ENCODE measurements at places on chromosomes 6 and 20.

GRCh38 chr6:73389854-73390253 lies 4.8 kb upstream of the DDX43 start:
- no peak for DNase-seq

- DNase-seq, result no peak
Measured at GRCh38 chr6:156060013-156060412, 604.4 kb upstream of the NOX3 start.

GRCh38 chr6:165618241-165618640 lies 44.8 kb downstream of the PDE10A start:
- DNase-seq, result no peak

DNA sequence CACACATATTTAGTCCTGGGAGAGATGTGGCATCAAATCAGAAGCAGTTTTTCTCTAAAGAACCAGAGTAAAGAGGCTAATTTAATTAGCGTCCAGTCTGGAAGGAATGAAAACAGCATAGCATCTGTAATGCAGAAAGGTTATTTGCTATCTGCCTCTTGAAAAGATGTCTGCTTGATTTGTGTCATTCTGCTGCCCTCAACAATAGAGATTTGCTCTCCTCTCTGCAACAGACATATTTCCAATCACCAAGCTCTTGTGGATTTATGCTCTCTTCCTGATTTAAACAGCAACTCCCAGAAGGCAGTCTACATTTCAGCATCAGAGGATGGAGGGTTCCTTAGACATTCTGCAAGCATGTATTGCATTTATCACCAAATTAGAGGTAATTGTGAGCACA lies 53.5 kb upstream of the AKAP12 start:
- no peak for DNase-seq

- DNase-seq, result no peak
Measured at GRCh38 chr6:42509256-42509655, 54.6 kb upstream of the UBR2 start.

- DNase-seq, result no peak
Measured at GRCh38 chr20:52172392-52173047, 19.1 kb downstream of the ZFP64 start.

GRCh38 chr20:32607727-32608663 lies 22.9 kb upstream of the NOL4L start:
- DNase-seq, result no peak

- no peak for DNase-seq
Measured at GRCh38 chr20:46999801-47000465, 105.3 kb downstream of the EYA2 start.

- no peak for DNase-seq
Measured at GRCh38 chr20:43463527-43464218, 6.0 kb downstream of the SRSF6 start.

DNA sequence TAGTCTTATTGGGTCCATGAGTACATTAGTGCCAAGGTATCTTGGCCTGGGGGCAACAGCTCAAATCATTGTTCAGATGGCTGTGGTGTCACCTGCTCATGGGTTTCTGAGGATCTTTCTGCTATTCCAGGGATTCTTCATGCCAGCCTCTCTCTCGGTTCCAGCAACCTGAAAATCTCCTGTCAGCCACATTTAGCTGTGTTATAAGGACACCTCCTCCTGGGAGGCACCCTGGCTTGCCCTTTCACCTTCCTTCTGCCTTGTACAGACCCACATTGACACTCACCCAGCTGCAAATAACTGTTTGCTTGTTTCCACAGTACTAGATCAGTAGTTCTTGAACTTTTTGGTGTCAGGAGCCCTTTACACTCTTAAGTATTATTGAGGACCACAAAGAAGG lies 159.9 kb downstream of the GRM4 start:
- no peak for DNase-seq

- no peak for DNase-seq
Measured at GRCh38 chr20:57576617-57577550, 16.0 kb downstream of the PCK1 start.

- DNase-seq, result no peak
Measured at GRCh38 chr6:100472674-100473073, 8.0 kb upstream of the SIM1 start.

GRCh38 chr6:138184230-138184629 lies 22.5 kb downstream of the ARFGEF3 start:
- no peak for DNase-seq

DNA sequence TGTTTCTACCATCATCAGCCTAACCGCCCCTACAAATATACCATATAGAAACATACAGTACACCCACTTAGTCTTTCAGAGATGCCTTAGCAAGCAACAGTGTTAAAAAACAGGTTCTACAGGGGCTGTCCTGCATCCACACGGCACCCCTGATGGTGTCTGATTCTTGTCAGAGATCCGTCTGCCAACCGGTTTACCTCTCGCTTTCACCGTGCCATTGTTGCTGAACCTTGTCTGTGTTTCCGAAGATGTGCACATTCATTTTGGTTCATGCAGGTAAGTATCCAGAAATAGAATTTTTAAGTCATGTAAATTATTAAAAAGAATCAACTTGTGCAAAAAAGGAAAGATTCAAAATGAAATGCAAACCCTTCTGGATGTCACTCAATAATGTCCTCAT lies 52.9 kb downstream of the EPHA7 start:
- no peak for DNase-seq

DNA sequence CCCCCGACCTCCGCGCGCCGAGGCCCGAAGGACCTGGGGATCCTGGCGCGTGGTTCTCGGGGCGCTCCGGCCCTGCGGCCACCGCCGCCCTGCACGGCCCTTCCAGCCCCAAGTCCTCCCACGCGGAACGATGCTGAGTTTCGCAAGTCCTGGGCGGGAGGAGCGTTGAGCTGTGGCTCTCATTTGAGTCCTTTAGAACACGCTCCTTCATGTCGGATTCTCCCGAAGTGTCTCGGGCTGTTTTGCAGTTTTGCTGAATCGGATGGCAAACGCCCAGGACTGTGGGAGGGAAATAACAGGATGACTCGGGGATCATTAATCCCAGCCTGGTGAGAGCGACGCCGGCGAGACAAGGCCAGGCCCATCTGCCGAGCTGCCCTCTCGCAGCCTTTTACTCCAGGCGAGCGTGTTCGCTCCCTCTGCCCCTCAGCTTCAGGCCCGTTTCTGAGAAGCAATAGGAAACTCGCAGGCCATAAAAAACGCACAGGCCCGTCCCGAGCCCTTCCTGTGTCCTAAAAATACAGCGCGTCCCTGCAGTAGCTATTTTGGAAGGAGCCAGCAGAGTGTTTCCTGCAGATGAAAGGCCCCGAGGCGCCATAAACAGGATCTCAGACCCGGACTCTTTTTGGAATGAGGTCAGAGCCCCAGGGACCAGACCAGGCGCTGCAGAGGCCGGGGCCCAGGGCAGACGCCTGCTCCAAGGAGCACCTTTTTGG lies 153.5 kb downstream of the DLL1 start:
- no peak for DNase-seq

- no peak for DNase-seq
Measured at GRCh38 chr6:12608016-12608860, 108.3 kb upstream of the PHACTR1 start.

DNA sequence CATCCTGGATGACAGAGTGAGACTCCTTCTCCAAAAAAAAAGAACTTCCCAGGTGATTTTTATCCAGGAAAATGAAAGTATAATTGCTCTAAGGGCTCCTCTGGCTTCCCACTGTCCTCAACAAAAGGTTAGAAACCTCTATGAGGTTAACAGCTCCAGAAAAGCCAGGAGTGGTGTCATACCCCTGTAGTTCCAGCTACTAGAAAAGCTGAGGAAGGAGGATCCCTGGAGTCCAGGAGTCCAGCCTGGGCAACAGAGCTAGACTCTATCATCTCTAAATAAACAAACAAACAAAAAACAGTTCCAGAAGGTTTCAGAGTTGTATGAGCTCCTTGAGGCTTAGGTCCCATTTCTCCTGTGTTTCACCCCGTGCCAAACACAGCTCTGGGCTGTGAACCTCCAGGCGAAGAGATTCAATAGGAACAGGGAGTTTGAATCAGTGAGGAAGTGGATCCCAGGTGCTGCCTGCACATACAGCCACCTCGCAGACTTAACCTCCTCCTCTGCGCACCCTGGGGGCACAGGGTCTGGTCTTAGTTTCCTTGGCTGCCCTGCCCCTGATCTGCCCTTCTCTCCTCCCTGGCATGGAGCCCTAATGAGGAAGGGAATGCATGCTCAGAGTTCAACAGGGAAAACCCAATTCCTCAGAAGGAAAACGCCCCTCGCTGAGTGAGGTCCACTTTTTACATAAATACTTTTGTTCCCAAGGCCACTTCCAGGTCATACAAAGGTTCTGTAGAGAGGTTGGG lies 31.0 kb downstream of the ZC3H12D start:
- no peak for DNase-seq

GRCh38 chr20:62171245-62171644 lies 11.6 kb upstream of the MTG2 start:
- DNase-seq, result no peak

- no peak for DNase-seq
Measured at GRCh38 chr20:32440758-32441078, 82.6 kb downstream of the ASXL1 start.

GRCh38 chr6:2876210-2877056 lies 26.7 kb downstream of the SERPINB9 start:
- no peak for DNase-seq

- no peak for DNase-seq
Measured at GRCh38 chr20:47988676-47989075, 203.4 kb upstream of the SULF2 start.

DNA sequence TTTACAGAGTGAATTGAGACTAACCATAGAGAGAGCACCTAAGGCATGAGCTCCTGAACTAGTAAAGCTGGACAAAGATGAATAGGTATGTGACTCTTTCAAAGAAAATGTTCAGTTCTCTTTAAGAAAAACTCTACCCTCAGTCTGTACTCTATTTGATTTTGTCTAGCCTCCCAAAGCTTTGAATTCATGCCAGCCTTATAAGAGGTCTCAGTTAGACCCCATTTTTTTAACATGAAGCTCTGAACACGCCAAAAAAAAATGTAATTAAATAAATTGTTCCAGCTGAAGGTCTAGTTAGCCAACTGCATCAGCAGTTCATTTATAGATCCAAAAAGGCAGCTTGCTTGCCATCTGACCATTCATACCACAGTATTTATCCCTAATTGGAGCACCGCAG lies 71.6 kb downstream of the COL9A1 start:
- DNase-seq, result no peak

GRCh38 chr20:38766071-38766470 lies 17.8 kb downstream of the ACTR5 start:
- no peak for DNase-seq

GRCh38 chr20:45094864-45095574 lies 5.9 kb downstream of the KCNS1 start:
- no peak for DNase-seq

DNA sequence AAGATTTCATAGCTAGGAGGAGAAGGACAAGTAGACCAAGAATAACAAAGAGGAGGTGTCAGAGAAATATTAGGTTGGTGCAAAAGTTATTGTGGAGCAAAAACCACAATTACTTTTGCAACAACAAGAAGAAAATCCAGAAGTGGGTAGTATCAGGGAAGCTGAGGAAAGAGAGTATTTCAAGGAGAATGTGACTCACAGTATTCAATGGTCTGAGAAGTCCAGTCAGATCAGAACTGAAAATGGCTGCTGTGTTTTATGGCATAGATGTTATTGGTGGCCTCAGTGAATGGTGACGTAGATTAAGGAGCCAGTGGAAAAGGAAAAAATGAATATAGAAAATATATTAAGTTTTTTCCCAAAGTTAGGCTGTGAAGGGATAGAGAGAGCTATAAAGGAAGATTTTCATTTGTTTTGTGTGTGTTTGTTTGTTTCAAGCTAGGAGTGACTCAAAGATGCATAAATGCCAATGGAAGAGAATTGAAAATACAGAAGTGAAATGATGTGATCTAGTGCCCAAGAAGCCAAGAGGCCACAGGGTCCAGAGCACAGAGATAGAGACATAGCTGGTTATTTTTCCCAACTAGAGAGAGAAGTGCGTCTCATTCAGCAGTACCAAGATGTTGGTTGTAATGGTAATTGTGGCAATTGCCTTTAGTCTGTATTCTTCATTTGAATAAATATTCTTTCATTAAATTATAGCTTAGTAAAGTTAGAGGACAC lies 112.8 kb downstream of the ADTRP start:
- DNase-seq, result no peak

DNA sequence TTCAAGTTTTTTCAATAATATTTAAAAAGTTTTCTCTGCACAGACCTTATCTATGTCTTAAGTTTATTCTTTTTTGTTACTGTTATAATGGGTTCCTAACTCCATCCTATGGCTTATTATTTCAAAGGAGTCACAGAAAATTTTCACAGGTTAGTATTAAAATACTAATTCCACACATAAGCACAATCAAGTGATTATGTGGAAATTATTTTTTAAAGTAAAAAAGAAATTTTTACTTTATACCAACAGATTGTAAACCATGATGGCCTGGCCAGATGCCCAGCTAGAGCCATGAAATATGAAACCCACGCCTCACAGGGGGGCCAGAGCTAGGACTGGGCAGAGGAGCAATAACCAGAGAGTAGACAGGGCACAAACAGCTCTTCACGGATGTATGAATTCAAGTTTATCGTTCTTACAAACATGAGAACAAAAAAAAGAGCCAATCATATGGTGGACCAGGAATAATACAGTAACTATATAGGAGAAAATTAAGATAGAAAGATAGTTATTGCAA lies 34.0 kb downstream of the NUDT3 start:
- no peak for DNase-seq

- DNase-seq, result no peak
Measured at GRCh38 chr6:79971193-79971592, 23.8 kb upstream of the ELOVL4 start.

DNA sequence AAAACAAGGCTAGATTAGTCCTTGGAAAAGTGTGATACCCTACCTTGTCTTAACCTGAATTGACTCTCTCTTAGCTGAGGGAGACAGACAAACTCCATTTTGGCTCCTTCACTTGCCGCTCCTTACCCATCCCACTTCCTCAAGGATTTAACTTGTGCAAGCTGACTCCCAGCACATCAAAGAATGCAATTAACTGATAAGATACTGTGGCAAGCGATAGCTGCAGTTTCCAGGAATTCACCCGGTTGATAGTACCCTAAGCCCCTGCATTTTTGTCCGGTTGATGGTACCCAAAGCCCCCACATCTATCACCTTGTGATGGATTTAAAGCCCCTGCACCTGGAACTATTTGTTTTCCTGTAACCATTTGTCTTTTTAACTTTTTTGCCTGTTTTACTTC lies 1.9 kb upstream of the SERINC3 start:
- no peak for DNase-seq

GRCh38 chr6:42150254-42150653 lies 7.8 kb upstream of the C6orf132 start:
- DNase-seq, result no peak

GRCh38 chr20:17530153-17530552 lies 1.0 kb downstream of the BFSP1 start:
- DNase-seq, result no peak

GRCh38 chr6:7136859-7137334 lies 29.1 kb downstream of the RREB1 start:
- DNase-seq, result no peak

All from activated T-cell treated with anti-CD3 and anti-CD28 coated beads for 4 hours (primary cell).